Spleen (tissue), 13 donors: ENCODE measurements at places on chromosomes 7 and 10. TPM values are rescaled to one million over a fixed set of nuclear protein-coding genes. Genes with fewer than 3 reads are reported as not detected.

The NKX2-3 gene
- total RNA-seq, result 69.1 TPM

The GNAT3 gene
- not detected for total RNA-seq

The SYT15B gene
- 1.0 TPM for total RNA-seq

The CCSER2 gene
- total RNA-seq, result 61.4 TPM

The TAS2R39 gene
- not detected for total RNA-seq

The STMP1 gene
- total RNA-seq, result 24.3 TPM

The ADRA2A gene
- total RNA-seq, result 21.4 TPM

The H2BK1 gene
- total RNA-seq, result not detected

The LIPF gene
- not detected for total RNA-seq
